ENCODE measurements at places on chromosomes 11 and 22.

DNA sequence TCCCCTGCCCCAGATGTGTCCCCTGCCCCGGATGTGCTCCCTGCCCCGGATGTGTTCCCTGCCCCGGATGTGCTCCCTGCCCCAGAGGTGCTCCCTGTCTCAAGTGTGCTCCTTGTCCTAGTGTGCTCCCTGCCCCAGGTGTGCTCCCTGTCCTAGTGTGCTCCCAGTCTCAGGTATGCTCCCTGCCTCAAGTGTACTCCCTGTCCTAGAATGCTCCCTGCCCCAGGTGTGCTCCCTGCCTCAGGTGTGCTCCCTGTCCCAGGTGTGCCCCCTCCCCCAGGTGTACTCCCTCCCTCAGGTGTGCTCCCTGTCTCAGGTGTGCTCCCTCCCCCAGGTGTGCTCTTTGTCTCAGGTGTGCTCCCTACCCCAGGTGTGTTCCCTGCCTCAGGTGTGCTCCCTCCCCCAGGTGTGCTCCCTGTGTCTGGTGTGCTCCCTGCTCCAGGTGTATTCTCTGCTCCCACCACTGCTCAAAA lies 48.7 kb upstream of the RASD2 start:
- no peak for DNase-seq

DNA sequence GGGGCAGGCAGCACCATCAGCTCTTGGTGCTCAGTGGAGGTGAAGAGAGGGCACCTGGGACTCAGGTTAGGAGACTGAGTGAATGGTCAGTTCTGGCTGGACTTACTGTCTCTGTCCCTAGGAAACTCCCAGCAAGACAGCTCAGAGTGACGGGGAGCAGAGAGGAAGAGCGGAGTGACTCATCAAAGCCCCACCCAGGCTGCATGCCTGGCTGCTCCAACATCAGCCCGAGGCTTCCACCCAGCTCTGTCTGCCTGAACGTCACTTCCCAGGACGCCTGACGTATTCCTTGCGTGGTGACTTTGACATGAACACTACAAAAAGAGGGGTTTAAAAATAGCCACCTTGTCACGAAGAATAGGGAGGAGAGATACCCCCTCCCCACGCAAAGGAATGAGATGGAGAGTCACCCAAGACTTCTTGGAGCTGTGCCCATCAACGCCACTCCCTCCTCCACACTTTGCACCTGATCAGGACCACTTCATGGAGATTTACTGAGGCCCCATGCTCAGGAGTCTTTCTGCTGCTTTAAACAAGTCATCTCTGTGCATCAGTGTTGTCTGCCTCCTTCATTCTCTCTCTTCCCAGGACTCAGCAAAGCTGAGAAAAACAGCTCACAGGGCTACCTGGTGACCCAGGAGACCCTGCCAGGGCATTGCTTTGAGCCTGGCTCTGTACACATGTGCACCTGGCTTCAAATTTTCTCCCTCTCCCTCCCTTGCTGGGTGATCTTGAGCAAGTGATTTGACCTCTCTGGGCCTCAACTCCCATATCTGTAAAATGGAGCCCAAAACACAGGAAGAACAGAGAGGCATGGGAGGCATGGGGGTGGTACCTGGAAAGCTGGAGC lies 83.1 kb downstream of the MN1 start:
- DNase-seq: no peak

DNA sequence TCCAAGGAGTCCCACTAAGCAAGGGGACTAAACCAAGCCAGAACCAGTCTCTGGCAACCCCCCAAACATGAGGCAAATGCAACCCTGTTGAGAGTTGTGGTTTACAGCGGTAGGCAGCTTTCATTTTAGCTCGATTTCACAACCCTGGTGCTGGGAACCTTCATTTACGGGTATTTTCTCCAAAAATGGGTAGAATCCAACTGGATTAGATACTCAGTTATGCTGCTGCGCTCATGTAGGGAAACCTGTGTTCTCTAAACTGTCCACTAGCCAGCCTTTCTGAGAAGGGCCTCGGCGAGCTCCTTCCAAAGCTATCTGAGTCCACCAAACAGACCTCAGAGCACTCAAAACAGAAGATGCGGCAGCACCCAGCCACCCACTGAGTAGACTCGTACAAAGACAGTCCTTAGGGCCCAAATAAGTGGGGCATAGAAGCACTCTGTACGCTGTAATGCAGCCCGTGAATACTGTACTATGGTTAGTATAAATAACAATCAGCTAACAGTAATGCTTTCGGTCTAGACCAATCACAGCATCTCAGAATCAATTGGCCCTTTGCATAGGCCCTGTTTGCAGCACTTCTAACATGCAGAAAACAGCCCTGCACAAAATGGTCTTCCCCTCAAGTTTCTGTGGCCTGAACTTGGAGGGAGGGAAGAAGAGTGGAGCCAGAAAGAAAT lies 104.7 kb downstream of the ETS1 start:
- DNase-seq: no peak

GRCh38 chr11:109972181-109972715 lies 120.9 kb upstream of the ZC3H12C start:
- no peak for DNase-seq

GRCh38 chr11:40921246-40921645 lies 538.2 kb downstream of the LRRC4C start:
- DNase-seq: no peak

DNA sequence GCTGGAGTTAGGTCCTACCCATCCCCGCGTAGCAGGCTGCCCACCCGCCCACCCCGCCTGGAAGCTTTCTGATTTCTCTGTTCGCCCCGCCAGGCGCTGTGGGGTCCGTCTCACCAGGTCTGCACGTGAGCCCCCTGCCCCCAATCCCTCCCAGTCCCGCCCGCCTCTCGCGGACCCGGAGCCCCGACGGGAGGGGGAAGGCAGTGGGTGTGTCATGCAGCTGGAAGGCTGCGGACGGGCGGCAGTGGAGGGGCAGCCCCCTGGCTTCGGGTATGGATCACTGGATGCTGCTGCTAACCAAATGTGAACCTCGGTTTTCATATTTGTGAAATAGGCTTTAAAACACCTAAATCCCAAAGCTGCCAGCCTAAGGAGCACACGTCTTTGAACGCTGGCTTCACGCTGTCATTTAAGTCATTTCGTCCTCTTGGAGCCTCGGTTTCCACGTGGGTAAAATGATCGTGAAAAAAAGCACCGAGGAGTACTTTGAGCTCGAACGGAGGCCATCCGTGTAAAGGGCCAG lies 568 bp upstream of the BIK start:
- no peak for DNase-seq

- no peak for DNase-seq
Observed at GRCh38 chr11:62295504-62295903, 3.4 kb downstream of the SCGB1D4 start.

GRCh38 chr11:84214557-84214956 lies 928.4 kb upstream of the CCDC90B start:
- no peak for DNase-seq

GRCh38 chr11:132556316-132556715 lies 976.0 kb downstream of the OPCML start:
- no peak for DNase-seq

GRCh38 chr11:130773244-130773820 lies 142.9 kb downstream of the SNX19 start:
- no peak for DNase-seq

DNA sequence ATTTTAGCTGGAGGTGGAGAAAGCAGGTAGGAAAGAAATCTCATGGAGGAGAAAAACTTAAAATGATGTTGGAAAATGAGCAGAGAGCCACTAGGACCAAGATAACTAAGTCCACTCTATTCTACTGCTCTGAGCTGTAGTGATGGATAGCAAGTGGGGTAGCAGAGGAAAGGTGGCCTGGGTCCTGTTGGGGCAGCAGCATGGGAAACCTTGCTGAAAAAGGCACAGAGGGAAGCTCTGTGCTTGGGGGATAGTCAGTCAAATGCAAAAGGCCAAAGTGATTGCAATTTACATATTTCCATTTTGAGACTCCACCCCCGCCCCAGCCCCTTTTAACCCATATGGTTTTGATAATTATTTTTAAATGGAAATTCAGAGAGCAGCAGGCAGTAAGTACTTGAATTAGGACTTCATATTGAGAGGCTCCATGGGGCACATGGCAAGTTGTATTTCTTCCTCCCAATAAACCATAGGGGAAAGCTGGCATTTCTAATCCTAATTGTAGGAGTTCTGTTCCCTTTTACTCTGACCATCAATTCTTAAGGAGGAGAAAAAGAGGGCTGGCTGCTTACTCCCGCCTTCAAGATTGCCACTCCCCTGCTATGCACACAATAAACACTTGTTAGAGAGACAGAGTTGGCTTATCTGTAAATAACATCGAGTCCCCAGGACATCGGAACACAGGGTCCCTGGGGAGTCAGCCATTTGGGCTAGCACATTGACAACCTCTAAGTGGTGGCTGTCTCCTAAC lies 1341.5 kb upstream of the TENM4 start:
- DNase-seq: no peak
